ENCODE measurements at places on chromosomes 3 and 15.

GRCh38 chr3:124985349-124985748 lies 50.8 kb upstream of the MUC13 start:
- DNase-seq, result peak; percentile 33

DNA sequence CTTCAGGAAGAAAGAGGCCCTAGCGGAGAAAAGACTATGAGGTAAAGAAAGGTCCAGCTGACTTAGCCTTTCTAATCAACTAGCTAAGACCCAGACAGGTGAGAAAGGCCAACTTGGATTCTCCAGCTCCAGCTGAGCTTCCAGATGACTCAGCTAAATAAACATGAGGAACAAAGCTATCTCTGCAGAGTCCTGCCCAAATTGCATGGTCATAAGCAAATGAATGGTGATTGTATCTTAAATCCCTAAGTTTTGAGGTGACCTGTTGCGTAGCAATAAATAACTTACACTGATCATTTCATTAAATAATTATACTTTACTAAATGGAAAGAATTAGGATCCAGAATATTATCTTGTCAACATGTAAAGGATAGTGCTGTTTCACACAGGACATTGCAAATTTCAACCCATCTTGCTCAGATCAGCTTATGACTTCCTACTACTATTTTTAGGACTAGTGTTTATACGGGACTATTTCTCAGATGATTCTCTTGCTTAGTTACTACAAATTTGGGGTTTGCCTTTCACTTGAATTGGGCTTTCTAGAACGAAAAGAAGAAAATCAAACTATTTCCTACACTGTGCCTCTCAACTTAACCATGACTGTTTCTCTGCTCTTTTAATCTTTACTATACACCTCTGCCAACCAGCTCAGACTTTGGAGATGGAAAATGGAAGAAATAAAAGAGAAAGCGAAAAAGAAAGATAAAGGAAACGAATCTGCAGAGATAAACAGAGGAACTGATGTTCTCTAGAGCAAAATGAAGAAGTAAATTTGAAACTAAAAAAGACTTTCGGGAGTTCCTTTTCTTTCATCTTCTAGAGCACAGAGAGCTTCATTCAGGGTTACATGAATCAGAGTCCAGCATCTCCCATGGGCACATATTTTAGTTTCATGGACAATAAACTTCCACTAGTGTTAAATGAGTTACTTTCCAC lies 6.6 kb upstream of the ADGRG7 start:
- DNase-seq, result peak; percentile 60

GRCh38 chr3:194306109-194306686 lies 44.9 kb downstream of the CPN2 start:
- no peak for DNase-seq

DNA sequence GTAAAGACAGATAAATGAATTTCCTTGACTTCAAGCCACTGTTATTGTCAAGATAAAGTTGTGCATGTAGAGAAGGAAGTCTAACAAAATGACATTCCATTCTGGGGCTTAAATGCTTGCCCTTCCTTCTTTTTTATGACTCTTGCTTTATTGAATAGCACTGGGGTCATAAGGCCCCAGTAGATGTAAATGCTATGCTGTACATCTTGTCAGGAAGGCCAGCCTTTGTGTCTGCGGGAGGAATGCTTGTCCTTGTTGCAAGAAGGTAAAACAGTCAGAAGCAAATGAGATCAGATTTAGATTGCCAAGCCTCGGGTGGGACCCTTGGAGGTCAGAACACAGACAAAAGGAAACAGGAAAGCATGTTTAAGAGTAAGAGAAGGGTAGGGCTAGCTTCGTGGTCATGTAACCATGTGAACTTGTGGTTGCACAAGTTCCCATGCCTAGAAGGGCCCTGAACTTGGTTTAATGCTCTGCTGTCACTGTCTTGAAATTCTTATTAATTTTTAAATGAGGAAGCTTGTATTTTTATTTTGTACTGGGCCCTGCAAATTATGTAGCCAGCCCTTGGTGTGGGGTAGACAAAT lies 81.5 kb downstream of the PPM1L start:
- DNase-seq, result no peak

Measured in A549 (cell line).